Lung (tissue), 17 donors: ENCODE measurements at places on chromosomes 3 and 15. TPM values are rescaled to one million over a fixed set of nuclear protein-coding genes. Genes with fewer than 3 reads are reported as not detected.

The GOLGA6B gene
- total RNA-seq: not detected

DNA sequence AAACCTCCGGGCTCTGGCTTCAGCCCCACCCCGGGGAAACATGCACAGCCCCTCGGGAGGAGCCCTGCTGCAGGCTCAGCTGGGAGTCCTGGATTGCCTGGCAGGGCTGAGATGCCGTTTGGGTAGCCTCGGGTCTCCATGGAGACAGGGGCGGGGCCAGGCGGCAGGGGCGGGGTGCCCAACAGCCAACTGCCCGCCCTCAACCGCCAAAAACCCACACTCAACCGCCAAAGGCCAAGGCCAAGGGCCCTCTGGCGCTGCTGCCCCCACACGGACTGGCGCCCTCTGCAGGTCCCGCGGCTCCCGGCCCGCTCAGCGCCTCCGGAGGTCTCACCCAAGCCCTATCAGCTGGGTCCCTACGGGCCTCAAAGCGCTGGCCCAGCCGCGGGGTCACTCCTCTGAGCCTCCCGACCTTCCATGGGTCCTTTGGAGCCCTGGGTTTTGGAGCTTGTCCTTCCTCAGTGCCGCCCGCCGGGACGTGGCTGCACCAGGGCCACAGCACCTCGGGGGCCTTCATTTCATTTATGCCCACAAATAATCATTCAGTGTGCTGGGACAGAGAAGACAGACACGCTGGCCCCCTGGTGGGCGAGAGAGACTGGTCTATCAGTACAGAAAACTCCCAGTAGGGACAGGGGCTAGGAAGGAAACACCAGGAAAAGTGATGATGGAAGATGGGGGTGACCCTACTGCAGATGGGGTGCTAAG, 33.5 kb upstream of the ACAD9 start:
- no peaks in the 10 kb centered on the region for H3K36me3 ChIP-seq
- H3K4me1 ChIP-seq: peaks cover 13% of the 10 kb centered on the region
- no peaks in the 10 kb centered on the region for H3K27me3 ChIP-seq
- peak; percentile 82 for DNase-seq

The OCA2 gene
- total RNA-seq: 23.0 TPM

DNA sequence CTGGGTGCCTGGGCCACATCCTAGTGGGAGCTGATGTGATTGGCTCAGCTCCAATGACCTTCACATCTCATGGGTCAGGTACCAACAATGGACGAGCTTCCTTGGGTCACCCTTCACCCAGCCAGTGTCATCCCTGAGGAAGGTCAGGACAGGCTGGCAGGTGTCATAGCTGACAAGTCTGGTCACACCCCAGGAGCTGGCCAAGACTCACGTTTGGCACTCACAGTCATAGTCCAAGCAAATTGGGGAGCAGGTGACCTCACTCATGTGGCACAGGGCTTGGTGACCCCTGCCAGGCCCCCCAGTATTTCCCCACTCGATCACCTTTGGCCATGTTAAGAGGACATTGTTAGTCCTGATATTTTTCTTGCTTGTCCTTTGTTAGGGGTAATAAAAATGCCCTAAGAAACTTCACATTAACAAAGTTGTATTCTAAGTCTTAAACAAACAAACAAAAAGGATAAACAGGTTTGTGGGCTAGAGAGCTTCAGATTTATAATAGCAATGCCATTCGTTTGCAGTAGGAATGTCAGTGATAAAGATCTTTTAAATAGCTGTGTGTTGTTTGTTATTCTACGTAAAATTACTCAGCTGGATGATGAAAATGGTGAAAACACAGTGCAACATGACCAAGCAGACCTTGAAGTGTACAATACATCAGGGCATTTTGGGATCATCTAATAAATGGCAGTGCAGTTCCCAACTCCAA, 79.5 kb upstream of the POMGNT2 start:
- H3K27ac ChIP-seq: peak overlapping the region; percentile 9
- no peak for DNase-seq
- no peaks in the 10 kb centered on the region for H3K27me3 ChIP-seq
- no peaks in the 10 kb centered on the region for H3K36me3 ChIP-seq
- no peak overlapping the region for H3K4me3 ChIP-seq
- H3K4me1 ChIP-seq: no peaks in the 10 kb centered on the region

- H3K27me3 ChIP-seq: no peaks in the 10 kb centered on the region
- H3K36me3 ChIP-seq: no peaks in the 10 kb centered on the region
- DNase-seq: peak; percentile 86
- H3K27ac ChIP-seq: peak overlapping the region; percentile 62
Observed at GRCh38 chr3:64445109-64445943, 220.1 kb upstream of the PRICKLE2 start.

DNA sequence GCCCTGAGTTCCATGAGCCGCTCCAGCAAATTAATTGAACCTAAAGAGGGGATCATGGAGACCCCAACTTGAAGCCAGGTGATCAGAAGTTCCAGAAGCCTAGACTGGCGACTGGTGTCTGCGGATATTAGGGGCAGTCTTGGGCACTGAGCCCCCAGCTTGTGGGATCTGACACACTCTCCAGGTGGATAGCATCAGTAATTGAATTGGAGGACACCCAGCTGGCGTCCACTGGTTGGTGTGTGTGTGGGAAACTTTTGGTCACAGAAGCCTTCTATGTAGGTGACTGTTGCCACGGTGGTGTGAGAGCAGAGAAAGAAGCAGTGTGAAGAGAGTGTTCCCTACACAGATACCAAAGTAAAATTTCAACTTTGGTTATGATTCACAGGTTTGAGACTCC, 106.0 kb upstream of the ADPGK start:
- no peak overlapping the region for H3K4me3 ChIP-seq
- H3K27me3 ChIP-seq: no peaks in the 10 kb centered on the region
- H3K4me1 ChIP-seq: no peaks in the 10 kb centered on the region
- no peak for DNase-seq
- H3K36me3 ChIP-seq: no peaks in the 10 kb centered on the region
- H3K27ac ChIP-seq: no peak overlapping the region
